ENCODE measurements at places on chromosomes 12 and 14.

- no peak for DNase-seq
These were observed 5.9 kb downstream of the DDHD1 start for GRCh38 chr14:53147208-53147607.

GRCh38 chr14:103624860-103625259, 4.2 kb upstream of the KLC1 start:
- no peak for DNase-seq

DNA sequence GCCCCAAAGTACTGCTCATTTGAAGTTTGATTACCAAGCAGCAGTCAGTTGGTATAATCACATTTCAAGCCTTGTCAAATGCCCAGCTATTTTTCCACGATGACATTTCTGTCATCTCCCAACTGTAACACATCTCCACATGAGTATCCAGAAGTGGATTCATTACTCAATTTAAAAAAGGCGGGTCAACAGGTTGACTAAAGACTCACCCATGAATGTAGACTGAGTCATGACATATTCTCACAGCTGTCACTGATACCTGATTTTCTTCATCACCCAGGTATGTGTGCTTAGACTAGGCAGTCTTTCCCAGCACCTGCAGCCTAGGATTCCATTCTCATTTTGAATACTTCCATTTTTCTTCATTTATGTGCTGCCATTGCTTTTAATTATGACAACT, 75.1 kb upstream of the DBX2 start:
- DNase-seq = no peak

- no peak for DNase-seq
These were observed 405.2 kb downstream of the EGLN3 start for GRCh38 chr14:33545696-33546095.

DNA sequence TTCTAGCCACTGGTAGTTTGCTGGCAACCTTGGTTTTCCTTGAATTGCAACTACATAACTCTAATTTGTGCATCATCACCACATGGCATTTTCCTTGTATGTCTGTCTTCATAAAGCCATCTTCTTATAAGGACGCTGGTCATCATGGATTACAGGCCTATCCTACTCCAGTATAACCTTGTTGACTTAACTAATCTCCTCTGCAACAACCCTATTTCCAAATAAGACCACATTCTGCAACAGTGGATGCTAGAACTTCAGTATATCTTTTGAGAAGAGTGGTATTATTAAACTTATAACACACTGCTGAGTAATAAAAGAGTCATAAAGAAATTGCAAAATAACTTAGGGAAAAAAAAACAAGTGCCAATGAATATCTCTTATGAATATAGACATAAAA, 511.8 kb upstream of the FOXG1 start:
- no peak for DNase-seq

All from activated CD4-positive, alpha-beta T cell treated with anti-CD3 and anti-CD28 coated beads, Interleukin-2, Interleukin-4, amounts not matched to agents 100 ng/mL and 50 ng/mL, durations not matched to agents 16 hours and 8 hours (primary cell).